GM10248 (cell line): ENCODE measurements at places on chromosomes 11 and 22.

GRCh38 chr22:43036282-43036829 lies 21.4 kb upstream of the PACSIN2 start:
- DNase-seq: no peak

DNA sequence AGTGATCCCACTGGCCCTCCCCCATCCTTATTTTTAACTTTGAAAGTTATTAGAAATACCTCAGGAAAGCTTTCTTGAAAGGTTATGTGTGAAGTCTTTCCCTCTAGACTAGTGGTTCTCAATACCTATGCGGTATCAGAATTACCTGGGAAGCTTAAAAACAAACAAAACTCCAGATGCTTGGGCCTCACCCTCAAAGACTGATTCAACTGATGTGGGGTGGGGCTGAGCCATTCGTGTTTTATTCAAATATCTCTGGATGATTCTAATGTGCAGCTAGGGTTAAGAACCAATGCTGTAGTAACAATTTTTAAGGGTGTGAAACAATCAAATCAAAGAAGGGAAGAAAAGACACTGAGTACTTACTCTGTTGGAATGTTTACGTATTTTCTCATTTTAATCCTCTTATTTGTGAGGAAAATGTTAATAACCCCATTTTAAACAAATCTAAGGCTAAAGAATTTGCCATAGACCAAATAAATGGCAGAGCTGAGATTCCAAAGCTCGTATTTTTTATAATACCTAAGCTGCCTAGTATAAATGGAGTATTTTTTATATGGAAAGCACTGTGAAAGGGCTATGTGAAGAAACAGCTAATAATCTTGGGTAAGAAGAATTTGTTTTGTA lies 47.6 kb downstream of the PLEKHB1 start:
- no peak for DNase-seq

DNA sequence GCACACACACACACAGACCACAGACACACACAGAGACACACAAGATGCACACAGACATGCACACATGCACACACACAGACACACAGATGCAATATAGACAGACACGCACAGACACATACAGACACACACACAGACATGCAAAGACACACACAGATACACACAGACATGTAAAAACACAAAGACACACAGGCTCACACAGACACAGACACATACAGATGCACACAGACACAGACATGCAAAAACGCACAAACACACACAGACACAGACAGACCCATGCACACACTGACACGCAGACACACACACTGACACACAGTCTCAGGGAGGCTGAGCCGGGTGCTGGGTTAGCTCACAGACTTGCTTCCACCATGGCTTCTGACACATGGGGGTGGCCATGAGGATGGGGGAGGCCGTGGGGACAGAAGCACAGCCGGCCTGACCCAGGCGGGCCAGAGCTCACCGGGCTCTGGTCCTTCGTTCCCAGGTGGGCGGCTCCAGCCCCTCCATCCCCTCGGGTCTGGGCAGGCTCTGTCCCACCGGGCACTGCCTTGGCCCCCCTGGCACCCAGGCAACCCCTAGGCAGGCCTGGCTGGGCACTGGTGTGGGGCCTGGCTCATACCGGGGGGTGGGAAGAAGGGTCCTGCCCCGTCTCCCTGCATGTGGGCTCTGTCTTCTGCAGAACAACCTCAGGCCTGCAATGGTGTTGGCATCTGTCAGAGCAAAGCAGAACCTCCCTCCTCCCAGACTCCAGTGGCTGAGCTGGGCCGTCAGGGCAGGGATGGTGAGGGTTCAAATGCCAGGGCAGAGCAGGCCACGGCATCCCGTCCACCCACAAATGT lies 1489.5 kb downstream of the BRD1 start:
- DNase-seq: no peak

DNA sequence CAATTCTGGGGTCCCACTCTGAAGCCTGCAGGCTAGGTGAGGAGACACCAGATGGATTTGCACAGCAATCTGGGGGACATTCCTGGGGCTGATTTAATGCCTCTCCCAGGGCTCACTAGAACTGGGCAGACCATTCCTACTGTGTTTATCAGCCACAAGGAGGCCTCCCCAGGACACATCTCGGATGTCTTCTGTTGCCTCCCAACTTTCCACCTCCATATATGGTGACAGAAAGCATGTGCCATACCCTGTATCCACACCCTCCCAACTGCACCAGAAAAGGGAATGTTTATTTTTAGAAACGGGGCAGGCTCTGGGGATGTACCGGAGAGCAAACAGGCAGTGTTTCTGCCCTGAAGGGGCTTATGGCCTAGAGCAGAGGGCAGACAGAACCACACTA lies 181.8 kb downstream of the CSNK2A3 start:
- DNase-seq: no peak

DNA sequence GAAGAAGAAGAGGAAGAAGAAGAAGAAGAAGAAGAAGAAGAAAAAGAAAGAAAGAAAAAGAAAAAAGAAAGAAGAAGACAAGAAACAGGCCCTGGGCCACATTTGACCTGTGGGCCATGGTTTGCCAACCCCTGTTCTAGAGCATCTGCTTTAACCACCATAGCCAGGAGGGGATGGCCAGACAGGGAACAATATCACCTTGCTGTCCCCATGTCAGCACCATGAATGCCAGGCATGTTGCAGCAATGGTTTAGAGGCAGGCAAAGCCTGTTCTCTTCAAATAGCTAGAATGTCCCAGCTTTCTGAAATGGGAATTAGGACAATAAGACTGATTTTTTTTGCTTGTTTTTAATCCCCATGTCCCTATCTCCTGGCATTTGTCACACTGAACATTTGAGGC lies 338.6 kb upstream of the PLET1 start:
- DNase-seq: no peak

- DNase-seq: no peak
These were observed 51.9 kb upstream of the MN1 start for GRCh38 chr22:27853424-27853823.

DNA sequence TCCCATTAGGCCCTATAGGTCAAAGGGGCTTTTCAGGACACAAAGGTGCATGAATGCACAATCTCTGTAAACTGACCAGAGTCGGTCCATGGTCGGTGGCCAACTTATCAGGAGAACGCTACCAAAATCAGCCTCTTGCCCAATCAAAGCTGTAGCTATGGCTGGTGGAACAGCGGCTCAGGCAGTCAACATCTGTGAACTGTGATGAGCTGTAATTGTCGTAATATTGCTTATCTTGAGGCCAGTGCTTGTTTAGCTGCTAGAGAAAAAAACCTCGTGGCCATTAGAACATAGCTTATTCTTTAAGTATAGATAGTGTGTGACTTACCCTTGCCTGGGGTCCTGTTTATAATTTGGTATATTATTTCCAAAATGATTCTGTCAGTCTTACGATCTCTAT lies 14.4 kb upstream of the CHST1 start:
- no peak for DNase-seq

DNA sequence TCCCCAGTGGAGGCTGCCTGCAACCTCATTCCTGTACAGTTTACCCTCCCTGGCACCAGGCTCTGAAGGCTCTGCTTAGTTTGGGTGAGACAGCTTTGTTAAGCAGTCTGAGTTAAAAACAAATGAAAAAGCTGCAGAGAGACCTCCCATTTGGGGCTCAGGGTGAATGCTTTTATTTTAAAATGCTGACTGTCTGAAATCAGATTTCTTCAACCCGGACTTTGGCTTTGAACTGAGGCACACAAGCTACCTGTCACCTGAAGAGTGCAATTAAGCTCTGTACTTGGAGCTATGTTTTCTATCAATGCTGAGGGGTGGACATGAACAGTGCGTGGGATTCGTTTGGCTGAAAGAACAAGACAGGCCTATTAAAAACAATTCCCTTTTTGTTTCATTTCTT lies 217.5 kb upstream of the SORL1-AS1 start:
- DNase-seq: no peak

- DNase-seq: peak; percentile 73
These were observed 12.7 kb upstream of the CYP2R1 start for GRCh38 chr11:14904745-14905103.

DNA sequence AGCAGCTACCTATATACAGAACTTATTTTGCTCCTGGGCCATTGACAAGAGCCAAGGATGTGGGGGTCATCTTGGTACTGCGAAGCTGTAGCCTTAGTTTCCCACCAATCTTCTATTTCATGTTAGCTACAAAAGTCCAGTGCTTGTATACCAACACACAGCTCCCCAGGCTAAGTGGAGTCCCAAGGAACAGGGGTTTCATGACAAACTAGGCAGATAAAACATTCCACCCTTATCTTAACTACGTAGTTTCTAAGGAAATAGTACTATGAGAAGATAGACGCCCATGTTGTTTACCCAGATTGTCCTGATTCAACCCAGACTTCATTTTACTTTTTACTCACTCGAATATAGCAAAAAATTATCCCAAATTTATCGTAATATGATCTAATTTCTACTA lies 218.5 kb downstream of the DYNC2H1 start:
- DNase-seq: no peak

GRCh38 chr11:68050371-68050841 lies 11.6 kb downstream of the TCIRG1 start:
- no peak for DNase-seq

GRCh38 chr11:128803449-128804245 lies 63.4 kb downstream of the KCNJ1 start:
- DNase-seq: no peak

DNA sequence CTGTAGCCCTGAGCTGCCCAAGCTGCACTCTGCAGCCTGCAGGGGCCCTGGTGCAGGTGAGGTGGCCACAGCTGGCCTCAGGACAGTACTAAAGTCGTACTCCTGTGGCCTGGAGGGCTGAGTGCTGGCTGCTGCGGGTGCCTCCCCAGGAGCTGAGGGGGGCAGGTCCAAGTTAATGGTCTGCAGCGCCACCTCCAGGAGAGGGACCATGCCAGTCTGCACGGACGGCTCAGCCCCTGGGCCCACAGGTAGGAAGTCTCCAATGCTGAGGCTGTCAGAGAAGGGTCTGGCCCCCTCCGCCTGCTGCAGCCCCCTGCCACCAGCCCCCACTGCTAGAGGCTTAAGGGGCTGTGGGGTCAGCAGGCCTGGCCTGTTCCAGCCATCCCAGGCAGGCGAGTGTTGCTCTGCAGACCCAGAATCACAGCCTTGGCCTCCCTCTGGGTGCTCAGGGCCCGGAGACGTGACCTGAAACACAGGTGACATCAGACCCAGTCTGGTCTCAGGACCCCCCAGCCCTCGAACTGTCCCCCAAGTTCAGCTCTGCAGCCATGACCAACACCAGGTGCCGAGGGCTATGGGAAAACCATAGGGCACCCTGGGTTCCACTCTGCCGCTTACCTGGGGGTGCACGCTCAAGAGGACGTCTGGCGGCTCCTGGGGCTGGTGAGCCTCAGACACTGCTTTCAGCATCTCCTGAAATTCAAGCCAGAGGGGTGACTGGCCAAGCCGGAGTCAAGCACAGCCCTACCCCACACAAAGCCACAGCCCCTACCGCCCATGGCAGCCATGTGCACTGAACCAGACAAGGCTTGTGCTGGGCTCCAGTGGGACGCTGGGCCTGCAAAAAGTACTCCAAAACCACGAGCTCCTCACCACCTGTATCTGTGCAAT lies 20.8 kb downstream of the SELENOO start:
- no peak for DNase-seq

DNA sequence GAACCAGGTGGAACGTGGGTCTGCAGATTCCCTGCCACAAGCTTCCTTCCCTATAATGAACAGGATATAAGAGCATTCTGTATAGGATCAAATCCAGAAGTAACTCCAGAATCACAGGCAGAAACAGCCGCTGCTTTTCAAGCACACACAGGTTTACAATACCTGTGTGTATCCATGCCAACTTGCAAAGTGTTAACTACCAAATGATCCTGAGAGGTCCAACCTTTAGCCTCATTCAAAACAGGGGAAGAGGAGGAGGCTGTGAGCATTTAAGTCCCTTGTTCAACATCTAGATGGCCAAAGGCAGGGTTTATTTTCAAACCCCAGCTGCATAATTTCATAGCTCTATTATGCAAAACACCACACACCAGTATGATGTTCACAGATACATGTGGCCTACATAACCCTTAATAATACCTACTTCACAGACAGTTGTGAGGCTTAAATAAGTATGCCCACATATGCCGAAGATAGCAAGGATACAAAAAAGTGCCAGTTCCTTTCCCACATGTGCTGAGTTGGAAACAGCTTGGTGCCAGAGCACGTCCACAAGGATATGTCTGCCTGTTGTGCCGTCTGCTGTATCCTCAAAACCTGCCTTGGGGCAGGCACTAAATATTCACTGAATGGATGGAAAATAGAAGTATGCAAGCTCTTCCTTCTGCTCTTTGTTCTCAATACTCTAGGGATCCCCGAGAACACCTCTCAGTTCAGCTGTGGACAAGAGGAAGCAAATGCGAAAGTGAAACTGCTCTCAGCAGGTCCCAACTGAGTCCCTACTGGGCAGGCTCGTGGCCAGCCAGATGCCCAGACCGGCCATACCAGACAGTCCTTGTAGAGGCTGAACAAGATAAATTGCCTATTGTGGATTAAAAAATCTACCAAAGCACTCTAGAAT lies 66.8 kb downstream of the LARGE1 start:
- peak; percentile 63 for DNase-seq

GRCh38 chr22:30955153-30955552 lies 13.4 kb downstream of the MORC2 start:
- DNase-seq: no peak

- no peak for DNase-seq
These were observed 11.5 kb upstream of the EMID1 start for GRCh38 chr22:29194184-29194583.

- no peak for DNase-seq
These were observed 50.1 kb upstream of the RASSF10 start for GRCh38 chr11:12958986-12959385.

DNA sequence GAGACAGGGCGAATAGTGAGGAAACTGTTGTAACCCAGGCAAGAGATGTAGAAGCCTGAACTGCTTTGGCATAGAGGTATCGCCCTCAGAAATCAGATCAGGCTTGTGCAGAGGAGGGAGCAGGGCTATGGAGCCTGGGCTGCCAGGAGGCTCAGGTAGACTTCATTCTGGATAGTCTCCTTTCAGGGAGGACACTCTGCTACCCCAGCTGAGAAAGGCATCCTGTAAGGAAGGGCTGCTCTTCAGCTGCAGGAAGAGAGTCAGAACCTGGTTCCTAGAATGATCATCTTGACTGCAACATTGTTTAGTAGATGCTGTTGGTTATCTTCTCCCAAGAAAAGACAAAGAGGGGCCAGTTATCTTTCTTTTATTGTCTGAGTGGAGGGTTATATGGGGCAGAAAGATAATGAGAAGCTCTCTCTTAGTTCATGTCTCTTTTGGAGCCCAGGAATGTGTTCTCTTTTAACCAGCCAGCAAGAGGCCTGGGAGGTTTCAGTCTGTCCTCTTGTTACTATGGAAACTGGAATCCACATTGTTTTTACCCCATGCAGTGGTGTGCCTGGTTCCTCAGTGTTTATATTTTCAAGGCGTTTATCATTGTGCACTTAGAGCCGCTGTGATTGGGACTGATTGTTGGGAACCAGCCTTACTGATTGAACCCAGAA lies 95.7 kb downstream of the STIM1 start:
- DNase-seq: no peak

- no peak for DNase-seq
These were observed 87.8 kb upstream of the NNMT start for GRCh38 chr11:114208377-114208776.
